BJ (cell line): ENCODE measurements at places on chromosomes 3 and 15.

DNA sequence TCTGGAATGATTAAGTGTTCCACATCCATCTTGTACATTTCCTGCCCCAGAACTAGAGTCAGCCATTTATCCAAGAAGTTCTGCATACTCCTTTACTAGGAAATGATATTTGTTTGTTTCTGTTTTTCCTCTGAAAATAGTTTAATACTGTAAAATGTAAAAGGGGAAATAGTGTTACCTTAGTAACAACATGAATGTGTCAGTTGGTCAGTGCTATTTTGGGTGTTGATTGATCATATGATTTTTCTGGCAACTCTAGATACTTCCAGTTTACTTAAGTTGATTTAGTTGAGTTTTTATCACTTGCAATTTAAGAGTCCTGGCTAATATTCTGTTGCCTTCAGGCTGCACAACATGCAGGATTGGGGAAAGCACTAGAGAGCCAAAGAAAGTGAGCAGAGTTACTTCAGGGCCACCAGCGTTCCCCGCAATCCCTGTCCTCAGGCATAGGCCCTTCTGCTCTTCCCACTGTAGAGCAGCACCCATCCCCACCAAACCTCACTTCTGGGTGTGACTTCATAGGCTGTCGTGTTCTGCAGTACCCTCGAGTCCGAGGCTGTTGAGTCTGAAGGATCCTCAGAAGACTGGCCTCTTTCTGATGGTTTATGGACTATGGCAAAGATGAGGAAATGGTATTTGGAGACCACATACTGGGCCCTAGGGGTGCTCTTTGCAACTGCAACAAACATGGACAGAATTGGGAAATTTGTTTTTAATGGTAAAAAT lies 69.0 kb downstream of the CHD2 start:
- DNase-seq, result no peak

DNA sequence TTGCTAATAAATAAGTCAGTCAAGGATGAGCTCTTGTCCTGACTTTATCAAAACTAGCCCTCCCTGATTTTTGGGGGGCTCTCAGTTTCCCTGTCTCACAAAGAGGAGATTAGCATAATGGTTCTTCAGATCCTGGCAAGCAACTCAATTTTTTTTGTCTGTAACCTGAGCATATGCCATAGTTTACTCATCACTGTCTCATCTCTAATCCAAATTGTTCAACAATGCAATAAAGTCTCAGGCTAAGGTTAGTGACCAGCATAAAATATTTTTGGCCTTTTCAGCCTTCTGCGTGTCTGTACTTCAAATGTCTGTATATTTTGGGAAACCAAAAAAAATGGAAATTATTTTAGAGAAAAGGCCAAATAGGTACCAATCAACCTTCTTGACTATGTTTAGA lies 465.6 kb upstream of the TPRG1 start:
- no peak for DNase-seq

GRCh38 chr15:68419301-68420175 lies 12.4 kb downstream of the ITGA11 start:
- no peak for DNase-seq

GRCh38 chr3:65178703-65179102 lies 490.9 kb upstream of the ADAMTS9 start:
- no peak for DNase-seq
